ENCODE measurements at places on chromosomes 11 and 22.

- no peak for DNase-seq
These were observed 205.5 kb downstream of the GRIK4 start for GRCh38 chr11:120717042-120717441.

DNA sequence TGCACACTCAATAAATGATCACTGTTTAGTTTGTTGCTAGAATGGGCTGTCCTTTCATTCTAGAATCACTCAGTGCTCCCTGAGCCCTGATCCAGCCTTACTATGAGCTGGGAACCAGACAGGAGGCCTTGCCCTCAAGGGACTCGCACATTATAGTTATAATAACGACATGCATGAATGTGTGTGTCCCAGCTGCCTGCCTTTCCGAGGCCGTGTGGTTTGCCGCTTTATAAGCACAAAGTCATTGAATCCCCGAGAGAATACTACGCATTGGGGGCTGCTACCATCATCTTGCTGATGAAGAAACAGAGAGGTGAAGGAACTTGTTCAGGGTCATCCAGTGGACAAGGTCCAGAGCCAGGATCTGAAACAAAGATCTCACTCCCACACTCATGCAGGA is 75.7 kb downstream of the NFAM1 start:
- DNase-seq = no peak

DNA sequence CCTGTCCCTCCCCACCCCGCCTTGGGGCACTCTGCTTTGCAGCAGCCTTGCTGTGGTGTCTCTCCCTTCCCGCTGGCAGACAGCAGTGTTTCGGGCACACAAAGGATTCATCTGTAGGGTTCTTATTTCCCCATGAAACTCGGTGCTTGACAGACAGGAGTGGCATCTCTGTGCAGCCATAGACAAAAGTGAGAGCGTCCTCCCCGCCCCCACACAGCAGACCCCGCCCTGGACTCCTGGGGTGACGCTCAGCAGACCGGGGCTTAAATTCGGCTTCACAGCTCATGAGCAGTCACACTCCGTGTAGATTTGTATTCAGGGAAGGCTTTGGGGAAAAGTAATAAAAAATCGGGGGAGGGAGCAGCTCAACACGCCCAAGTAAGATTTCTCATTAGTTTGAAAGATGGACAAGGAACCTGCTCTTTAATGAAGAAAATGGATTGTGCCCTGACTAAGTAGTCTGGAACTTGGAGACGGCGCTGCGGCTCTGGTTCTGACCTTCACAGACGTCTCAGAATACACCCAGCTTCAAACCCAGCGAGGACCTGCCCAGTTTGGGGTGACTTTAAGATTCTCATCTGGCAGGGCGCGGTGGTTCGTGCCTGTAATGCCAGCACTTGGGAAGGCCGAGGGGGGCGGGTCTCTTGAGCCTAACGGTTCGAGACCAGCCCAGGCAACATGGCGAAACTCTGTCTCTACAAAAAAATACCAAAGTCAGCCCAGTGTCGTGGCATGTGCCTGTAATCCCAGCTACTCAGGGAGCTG is 136.0 kb downstream of the CACNA1I start:
- no peak for DNase-seq

- no peak for DNase-seq
These were observed 58.6 kb upstream of the PRDM11 start for GRCh38 chr11:45087900-45088160.

- DNase-seq = no peak
These were observed 25.8 kb downstream of the DDIAS start for GRCh38 chr11:82927264-82927880.

GRCh38 chr11:29562183-29562582 is 454.6 kb downstream of the KCNA4 start:
- DNase-seq = no peak

DNA sequence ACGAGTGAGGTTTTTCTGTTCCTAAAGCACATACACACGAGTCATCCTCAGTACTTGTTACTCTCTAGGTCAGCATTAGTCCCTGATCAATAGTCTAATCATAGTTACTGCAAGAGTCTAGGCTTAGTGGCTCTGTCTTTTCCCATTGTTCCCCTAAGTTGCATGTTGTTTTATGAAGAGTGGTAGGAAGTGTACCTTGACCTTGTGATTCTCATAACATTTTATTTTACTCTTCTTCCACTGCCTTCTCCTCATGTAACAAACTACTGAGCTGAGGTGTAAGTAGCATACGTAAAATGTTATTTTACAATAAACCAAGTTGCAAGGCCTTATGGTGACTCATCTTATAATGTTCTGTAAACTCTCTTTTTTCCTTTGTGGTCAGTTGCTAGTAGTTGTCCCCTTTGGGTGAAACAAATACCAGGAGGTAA is 15.0 kb downstream of the METTL15 start:
- DNase-seq = no peak

GRCh38 chr11:123316003-123316402 is 114.1 kb upstream of the GRAMD1B start:
- no peak for DNase-seq

DNA sequence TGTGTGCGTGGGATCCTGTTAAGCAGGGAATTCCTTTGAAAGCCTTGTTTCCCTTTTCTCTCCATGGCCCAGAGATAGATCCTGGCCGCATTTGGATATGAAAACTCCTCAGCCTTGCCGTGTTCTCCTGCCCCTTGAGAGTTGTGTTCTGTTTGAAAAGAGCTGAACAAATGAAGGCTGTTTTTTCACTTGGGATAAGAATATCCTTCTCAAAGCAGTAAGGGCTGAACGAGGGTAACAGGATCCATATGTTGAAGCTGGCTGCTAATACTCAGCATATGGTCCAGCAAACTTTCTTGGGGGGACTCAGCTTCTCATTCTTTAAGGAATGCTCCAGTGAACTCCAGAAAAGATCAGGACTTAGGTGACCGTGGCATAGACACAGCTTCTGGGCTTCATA is 114.5 kb upstream of the TTC12 start:
- DNase-seq = no peak

GRCh38 chr11:2093575-2094353 is 45.4 kb downstream of the IGF2 start:
- DNase-seq = no peak

GRCh38 chr11:35978183-35978582 is 34.3 kb downstream of the LDLRAD3 start:
- DNase-seq = no peak

All from activated CD4-positive, alpha-beta T cell treated with anti-CD3 and anti-CD28 coated beads, Interleukin-2, amount 50 U/mL, for 4 hours (primary cell).